ENCODE measurements at places on chromosomes 1 and 21.

- no peak for DNase-seq
Observed at GRCh38 chr1:94901841-94902240, 25.1 kb downstream of the CNN3 start.

GRCh38 chr1:117466761-117467160 lies 99.5 kb downstream of the MAN1A2 start:
- DNase-seq: no peak

GRCh38 chr1:32361308-32361673 lies 994 bp downstream of the FAM229A start:
- DNase-seq: no peak

DNA sequence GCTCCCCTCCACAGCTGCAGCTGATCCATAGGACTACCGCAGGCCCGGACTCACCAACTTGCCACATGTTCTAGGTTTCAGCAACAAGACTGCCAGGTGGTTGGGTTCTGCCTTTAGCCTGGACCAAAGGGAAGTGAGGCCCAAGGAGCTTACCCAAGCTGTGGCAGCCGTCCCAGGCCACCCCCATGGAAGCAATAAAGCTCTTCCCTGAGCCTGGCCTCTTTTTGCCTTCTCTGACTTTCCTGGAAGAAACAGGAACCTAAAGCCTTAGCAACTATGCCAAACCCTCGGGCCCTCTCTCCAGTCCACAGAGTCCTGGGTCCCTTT lies 2.7 kb upstream of the ARTN start:
- DNase-seq: no peak

GRCh38 chr1:215501496-215501895 lies 65.6 kb upstream of the KCTD3 start:
- DNase-seq: no peak

DNA sequence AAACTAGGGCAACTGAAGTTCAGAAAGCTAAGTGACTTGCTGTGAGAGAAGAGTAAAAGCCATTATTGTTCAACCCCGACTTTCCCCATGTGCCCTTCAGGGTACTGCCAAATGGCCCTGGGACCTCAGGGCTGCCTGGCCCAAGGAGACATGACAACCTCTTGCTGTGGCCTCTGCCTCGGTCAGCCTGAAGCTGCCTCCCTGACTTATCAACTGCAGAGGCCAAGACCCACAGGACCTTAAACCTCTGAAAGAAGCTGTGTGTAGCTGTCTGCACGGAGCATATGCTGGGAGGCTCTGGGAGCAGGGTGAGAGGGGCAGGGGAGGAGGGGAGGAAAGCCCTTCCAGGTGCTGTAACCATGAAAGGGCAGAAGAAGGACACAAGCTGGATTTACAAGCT lies 35.9 kb downstream of the HMGB4 start:
- DNase-seq: no peak

DNA sequence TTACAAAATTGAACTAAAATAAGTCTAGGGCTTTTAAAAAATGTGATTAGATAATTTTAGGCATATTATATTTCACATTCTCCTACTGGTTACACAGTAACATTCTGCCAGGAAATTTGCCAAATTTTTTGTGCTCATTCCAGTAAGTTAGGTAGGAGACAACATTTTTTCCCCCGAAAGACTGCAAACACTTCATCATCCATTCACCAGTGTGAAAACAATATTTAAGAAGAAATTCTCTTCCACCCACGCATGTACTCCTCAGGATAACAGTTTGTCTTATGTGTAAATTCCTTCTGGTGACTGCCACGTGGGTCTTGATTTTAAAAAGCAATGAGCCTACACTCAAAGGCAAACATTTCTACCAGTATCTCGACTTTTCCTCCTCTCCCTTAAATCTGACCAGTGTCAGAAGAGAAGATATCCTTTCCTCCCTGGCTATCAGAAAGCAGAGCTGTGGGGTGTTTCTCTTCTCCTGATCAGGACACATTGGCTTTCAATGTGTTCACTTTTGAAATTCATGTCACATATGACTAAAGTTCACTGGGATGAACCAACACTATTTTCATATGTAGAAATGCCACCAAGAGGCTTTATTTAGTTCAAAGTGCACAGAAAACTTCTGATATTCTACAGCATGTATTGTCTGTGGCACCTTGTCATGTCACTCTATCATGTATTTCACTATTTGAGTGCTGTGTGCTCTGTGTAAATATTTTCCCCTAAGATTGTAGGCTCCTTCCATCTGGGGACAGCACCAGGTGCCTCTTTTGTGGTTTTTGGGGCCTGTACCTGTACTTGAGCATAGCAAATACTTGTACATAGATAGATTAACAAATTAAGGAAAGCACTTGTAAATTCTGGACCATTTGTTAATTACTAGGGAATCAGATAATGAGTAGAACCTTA lies 38.6 kb downstream of the LHX9 start:
- peak; percentile 71 for DNase-seq

DNA sequence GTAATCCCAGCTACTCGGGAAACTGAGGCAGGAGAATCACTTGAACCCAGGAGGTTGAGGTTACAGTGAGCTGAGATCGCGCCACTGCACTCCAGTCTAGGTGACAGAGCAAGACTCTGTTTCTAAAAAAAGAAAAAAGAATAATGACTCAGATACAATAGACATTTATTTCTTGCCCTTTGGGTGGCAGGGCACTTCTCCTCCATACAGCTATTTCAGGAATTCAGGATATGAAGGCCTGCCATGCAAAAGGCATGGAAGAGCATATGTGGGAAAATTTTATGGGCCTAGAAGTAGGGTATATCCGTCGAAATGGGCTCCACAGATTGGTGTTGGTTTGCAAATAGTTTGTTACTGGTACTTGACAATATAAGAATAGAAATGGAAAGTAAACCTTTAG lies 20.2 kb upstream of the POGZ start:
- no peak for DNase-seq

- peak; percentile 49 for DNase-seq
Observed at GRCh38 chr21:28818663-28819278, 173.9 kb downstream of the LTN1 start.

DNA sequence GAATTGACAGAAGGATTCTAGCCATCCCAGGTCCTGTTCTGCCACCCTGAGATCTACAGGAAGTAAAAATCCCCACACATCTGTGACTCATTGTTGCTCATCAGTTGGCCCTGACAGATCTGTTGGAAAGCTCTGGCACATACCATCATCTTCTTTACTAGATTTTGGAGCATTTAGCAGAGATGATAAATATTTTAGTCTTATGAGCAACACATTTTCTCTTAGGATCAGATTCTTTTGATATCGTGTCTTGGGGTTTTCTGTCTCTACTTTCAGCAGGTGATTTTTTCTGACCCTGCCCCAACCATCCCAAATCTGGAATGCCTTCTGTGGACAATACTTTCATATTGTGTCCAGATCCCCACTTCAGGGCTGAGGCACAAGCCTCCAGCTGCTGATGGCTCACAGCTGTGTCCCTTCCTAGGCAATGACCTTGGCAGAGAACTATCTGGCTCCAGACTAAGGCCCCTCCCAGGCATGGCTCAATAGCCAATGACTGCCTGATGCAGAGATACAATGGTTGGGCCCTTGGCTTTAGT lies 102.8 kb downstream of the GDAP2 start:
- peak; percentile 67 for DNase-seq

GRCh38 chr21:19475525-19475924 lies 1071.9 kb upstream of the TMPRSS15 start:
- no peak for DNase-seq

DNA sequence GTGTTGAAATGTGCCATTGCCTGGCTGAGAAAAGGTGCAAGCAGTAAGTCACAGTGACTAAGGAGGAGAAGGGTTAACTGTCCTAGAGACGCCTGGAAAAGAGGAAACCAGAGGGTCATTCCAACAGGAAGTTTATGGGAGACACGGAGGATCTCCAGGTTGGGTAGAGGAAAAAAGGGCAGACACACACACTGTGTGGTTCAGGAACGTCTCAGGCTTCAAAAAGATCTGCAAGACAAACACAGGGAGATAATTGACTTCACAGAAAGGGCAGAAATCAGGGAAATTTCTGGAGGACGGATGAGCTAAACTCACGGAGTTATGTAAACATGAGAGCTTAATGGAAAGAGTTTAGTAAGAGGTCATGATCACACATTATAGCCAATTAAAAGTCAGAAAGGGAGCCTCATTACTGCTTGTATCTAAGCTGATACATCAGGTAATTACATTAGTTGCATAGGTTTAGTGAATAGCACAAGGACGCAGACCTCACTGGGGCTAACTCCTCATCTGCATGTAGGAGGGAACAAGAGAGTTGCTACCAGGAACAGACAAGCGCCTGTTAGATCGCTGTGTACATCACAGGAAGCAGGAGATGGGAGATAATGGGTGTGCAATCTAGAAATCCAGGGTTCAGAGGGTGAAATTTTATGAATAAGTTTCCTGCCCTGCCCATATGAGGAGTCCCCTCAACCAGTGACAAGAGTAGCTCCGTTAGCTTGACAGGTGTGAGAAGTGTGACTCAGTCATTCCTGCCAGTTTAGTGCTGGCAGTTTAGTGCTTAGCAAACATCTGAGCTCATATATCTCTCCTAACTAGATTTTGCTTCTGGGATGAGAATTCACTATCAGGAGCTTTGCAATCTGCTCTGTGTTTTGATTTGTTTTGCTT lies 96.6 kb upstream of the TNR start:
- DNase-seq: no peak

DNA sequence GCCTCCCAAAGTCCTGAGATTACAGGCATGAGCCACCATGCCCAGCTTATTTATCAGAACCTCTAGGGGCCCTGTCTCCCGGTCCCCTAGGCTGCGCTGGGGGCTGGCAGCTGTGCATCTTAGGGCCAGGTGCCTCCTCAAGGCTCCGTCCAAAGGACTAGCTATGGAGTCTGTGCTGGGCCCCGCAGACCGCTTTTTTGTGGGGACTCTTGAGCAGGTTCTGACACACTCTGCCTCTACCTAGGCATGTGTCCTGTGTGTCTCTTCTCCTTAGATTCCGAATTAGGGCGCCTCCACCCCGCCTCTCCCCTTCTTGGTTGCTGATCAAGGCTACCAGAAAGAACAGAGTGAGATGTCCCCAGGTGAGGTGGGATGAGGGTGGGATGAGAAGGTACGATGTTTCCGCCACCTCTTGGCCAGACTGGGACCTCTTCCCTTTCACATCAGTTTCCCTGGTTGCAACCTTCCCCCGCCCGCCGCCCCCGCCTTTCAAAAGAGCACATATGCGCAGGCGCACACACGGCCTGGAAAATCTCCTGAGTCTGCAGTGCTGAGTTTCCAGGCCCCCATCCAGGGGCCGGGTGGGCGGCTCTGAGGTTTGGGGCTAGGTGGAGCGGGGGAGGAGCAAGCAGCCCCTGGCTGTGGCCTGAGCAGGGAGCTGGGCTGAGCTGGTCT lies 5.0 kb upstream of the PTPN7 start:
- DNase-seq: no peak

DNA sequence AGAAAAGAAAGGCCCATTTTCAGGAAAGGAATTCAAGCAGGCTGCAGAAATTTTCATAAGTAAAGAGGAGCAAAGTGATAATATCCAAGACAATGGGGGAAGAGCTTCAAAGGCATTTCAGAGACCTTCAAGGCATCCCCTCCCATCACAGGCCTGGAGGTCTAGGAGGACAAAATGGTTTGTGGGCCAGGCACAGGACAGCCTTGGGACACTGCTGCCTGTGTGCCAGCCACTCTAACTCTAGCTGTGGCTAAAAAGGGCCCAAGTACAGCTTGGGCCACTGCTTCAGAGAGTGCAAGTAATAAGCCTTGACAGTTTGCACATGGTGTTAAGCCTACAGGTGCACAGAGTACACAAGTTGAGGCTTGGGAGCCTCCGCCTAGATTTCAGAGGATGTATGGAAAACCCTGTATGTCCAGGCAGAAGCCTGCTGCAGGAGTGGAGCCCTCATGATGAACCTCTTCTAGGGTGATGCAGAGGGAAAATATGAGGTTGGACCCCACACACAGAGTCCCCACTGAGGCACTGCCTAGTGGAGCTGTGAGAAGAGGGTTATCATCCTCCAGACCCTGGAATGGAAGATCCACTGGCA lies 51.8 kb upstream of the ZSWIM5 start:
- DNase-seq: no peak

DNA sequence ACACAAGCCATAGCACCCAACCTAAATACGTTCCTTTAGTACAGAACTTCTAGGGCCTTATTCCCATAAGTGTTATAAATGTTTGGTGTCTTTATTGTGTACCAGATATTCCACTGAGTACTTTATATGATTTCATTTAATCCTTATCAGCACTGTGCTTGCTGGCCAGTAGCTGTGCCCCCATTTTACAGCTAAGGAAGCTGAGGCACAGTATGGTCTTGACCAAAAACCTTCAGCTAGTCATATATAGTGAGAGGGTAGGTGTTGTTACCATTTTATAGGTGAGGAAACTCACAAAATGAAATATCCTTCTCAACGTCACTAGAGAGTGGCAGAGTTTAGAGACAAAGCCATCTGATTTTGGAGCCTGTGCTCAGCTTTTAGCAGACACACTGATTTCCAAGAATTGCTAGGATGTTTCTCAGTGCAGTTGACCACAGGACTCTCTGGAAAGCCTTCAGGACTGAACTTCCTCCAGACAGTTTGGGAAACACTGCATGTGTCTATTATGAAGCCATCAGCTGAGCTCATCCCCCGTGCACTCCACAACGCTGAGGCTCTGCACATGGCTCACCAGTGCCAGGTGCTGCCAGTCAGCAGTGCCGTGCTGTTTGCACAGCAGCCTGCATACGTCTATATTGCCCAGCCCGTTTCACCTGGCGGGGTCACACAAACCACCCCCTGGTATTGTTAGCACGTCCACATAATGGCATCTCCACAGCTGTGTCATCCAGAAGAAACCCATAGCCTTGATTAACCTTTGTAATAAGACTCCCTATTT lies 15.4 kb downstream of the NPPA start:
- no peak for DNase-seq

DNA sequence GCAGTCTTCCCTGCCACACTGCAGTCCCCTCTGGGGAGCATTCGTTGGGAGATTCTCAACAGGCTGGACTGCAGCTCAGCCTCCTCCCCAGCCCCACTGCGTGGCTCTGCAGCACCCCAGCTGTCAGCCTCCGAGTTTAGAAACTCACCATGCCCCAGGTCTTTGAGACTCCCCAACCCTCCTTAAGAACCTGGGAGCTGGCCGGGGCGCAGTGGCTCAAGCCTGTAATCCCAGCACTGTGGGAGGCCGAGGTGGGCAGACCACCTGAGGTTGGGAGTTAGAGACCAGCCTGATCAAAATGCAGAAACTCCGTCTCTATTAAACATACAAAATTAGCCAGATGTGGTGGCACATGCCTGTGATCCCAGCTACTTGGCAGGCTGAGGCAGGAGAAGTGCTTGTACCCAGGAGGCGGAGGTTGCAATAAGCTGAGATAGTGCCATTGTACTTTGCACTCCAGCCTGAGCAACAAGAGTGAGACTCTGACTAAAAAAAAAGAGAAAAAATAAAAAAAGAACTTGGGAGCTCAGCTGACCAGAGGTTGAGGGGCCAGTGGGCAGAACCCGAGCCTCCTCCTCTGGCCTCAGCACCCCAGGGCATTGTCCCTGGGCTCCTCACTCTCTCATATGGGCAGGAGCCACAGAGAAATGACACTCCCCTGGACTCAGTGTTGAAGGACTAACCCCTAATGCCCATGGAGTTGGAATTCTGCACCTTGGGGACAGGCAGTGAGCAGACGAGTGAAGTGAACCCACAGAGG lies 5.6 kb downstream of the OLIG2 start:
- no peak for DNase-seq

Measured in AG04449 (cell line).